ENCODE measurements at places on chromosomes 4 and X.

DNA sequence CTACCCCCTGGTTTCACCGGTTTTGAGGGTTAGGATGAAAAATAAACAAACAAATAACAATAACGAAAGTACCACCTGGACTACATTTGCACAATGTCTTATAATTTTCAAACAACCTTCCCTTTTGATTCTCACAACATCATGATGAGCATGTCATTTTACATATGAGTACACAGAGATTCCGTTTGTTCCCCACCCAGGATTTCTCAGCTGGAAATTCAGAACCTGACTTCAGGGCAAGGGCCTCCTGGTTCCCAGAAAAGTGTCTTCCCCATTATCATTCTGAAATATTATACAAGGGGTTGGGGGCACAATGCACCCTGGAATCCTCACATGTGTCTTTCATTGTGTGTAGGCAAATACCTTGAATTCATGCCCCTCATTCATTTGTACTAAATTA lies 135.8 kb upstream of the NOCT start:
- no peak for DNase-seq

DNA sequence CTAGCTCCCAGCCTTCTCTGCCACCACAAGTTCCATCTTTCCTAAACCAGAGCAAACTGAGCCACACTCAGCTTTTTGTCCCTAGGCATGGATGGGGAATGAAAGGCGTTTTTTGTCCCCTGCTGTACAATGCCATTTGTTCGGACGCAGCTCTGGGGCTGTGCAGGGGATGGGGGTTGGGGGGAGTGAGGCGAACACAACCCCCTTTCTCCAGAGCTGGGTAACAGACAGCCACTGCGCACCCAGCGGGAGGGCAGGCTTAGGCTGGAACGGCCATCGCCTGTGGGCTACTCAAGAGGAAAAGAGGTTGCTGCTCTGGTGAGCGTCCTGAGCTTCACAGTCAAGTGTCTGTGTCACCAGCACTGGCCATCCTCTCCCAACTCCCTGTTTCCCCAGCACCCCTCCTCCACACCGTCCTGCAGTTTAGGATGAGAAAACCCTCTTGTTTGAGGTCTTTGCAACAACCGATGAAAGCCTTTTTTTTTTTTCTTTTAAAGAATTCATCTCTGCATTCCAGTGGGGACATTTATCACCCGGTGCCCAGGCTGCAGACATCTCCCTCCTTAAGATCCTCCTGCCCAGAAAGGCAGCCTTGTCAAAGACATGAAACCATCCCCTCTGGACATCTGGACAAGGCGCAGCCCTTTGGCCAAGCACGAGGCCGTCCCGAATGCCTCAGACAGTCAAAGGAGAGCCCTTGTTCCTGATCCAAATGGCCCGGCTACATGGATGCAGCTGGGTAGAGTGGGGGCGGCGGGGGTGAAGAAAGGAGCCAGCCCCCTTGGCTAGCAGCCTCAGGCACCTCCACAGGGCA lies 419.6 kb downstream of the BCOR start:
- DNase-seq: no peak

GRCh38 chrX:124030520-124030919 lies 69.0 kb downstream of the STAG2 start:
- no peak for DNase-seq

DNA sequence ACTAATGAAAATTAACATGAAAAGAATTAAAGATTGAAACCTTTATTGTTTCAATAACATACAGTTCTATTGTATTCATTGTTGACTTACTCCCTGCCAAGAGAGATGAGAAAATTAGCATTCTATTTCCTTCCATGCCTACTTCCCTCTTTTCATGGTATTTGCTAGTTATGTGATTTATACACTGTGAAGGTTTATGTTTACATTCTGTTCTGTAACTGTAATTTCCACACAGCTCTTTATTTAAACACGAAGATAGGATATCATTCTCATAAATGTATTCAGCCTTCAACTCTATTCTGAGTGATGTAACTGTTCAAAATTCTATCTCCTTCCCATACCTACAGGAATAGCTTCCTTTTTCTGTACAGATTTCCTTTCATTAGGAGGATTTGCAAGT lies 6.6 kb downstream of the CCDC110 start:
- DNase-seq: no peak

GRCh38 chrX:75746891-75747639 lies 38.0 kb downstream of the MAGEE2 start:
- DNase-seq: no peak

GRCh38 chr4:98602270-98602669 lies 56.1 kb downstream of the TSPAN5 start:
- DNase-seq: no peak

- no peak for DNase-seq
Measured at GRCh38 chr4:42716996-42717395, 60.1 kb upstream of the ATP8A1 start.

DNA sequence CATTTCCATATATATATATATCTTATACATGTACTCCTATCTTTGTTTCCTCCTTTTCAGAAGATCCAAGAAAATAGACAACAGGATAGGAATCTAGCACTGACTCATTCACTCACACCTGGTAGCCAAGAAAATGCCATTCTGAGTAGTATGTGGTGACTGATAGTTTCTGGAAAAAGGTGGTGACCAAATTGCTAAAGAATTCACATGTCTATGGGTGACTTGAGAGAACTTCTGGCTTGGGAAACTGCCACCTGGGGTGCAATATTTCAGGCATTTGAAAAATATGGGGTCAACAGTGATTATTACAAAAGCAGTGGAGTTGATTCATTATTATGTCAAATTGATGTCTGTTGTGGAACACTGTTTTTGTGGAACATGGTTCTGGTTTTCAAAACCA lies 605.1 kb downstream of the PCDH18 start:
- no peak for DNase-seq

DNA sequence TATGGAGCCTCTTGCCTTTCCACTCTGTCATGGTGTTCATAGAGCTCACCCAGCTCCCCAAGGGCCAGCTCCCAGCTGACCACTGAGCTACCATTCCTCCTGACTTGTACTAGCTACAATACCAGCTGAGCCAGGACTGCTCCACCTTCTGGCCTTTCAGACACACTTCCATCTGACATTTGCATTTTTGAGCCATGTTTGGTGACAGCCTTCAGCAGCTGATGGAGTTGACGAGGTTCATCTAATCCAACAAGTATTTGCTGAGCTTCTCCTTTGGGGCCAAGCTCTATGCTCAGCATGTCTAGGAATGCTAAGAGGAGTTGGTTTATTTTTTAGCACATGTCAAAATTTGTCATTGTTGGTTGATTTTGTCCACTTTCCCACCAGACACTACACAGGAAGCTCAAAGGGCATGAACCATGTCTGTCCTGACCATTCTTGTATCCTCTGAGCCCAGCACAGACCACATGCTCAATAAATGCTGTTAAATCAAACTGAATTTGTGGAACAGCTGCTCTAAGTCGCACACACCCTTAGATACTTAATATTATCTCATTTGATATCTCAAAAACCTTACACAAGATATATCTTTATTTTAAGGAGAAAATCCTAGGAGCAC lies 142.6 kb upstream of the PPARGC1A start:
- no peak for DNase-seq

GRCh38 chr4:56181140-56181953 lies 205.9 kb downstream of the AASDH start:
- no peak for DNase-seq

- no peak for DNase-seq
Measured at GRCh38 chr4:92299152-92299551, 4.6 kb upstream of the GRID2 start.

DNA sequence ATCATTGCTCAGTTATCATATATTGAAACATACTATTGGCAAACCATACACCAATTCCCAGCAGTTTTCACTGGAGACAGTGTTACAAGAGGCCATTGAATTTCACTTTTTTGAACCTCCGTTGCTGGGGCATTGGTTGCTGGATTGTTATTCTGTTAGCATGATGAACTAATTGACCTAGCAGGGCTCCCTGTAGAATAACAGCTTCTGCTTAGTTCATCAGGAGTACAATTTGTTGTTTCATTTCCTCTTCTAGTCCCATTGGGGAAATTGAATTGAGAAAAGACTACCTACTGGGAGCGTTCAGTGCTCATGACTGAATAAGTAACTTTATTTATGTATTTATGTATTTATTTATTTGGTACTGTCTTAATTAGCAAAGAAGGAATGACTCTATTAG lies 151.6 kb downstream of the SLIT2 start:
- DNase-seq: no peak

GRCh38 chr4:139048026-139048425 lies 32.4 kb downstream of the NOCT start:
- DNase-seq: no peak

DNA sequence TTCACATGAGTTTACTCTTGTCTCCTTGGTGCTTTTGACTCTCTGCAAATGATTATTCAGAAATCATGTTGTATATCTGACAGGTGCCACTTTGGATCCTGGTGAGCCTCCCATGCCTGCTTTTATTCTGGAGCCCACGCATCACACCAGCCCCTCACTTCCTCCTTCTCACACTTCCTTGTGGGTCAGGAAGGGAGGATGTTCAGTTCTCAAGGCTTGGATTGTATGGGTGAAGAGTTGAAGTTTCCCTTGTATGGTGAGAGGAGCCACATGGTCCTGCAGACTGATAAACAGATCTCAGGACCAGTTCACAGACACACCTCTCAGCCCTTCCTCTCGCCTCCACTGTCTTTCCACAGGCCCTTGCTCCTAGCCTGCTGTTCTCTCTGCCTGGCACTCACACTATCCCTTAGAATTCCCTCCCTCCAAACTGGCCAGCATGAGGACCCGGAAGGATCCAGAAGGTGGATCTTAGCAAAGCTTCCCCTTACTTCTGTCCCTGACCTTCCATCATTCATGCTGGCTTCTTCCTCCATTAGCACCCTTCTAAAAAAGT lies 92.1 kb downstream of the STK32B start:
- DNase-seq: no peak

DNA sequence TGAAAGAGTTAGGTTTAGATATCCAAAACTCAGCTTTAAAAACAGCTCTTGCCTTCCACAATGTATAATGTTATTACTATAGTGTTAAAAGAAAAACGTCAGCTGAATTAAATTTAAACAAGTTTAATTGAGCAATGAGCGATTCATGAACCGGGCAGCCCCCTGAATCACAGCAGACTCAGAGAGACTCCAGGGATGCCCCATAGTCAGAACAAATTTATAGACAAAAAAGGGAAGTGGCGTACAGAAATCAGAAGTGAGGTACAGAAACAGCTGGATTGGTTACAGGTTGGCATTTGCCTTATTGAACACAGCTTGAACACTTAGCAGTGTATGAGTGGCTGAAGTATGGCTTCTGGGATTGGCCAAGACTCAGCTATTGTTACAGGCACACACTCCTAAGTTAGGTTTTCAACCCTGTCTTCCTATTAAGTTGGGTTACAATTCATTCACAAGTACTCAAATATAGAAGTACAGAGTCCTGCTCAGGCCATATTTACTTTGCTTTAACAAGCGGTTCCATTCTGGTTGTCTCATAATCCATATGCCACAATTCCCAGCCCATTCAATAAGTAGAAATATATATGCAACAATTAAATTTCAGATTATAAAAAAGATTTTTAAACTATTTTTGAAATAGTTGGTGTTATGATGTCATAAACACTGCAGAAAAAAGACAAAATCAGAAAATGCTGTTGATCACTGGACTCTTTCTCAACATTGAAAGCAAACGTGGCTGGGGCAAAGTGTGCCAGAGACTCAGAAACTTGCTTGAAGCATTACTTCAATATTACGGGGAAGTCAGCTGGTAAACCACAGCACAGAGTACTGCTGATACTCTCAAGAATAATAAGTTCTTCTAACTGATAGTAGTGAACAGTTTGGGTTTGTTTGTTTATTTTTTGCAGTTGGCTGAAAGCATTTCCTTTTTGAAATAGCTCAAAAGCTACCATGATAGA lies 459.7 kb downstream of the RAB28 start:
- DNase-seq: no peak

DNA sequence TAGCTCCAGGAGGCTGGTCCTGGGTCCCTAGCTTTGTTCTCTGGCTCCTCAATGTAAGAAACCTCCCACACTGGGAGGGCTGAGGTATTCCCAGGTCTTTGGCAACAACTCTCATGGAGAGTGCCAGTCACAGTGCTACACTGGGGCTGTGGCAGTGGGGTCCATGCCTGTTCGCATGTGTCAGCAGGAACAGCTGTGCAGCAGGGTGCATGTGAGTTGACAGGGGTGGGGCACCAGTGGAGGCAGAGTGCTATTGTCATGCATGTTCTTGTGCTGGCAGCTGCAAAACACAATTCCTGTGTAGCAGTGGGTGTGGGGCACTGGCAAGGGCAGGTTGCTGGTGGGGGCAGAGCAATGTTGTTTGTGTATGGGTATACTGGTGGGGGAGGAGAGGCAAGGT lies 246.0 kb downstream of the CXXC4 start:
- DNase-seq: no peak
